ENCODE measurements at places on chromosomes 4 and X. TPM values are rescaled to one million over a fixed set of nuclear protein-coding genes. Genes with fewer than 3 reads are reported as not detected.

Gene NUP62CL
- 0.84 TPM for total RNA-seq

Gene MRPL1
- total RNA-seq, result 19.1 TPM

Gene CLTRN
- total RNA-seq, result not detected

Gene CCNB3
- total RNA-seq, result 0.28 TPM

GRCh38 chr4:151530230-151530629, 121.3 kb downstream of the FHIP1A start:
- no peak for DNase-seq

DNA sequence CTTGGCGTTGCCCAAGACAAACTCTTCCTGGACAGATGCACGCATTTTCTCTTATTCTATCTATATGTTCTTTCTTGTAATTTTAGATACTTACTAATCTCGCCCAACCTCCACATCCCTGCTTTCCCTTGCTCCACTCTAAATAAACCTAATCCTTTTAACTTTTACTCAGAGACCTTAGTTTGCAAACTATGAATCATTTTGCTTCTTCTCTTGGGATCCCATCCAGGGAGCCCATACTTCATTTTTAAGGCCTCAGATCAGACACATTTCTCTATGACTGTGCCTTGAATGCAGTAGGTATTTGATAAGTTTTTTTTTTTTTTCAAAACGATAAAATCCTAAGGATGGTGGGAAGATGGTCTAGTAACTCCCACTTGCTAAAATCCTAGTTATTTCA, 353.8 kb upstream of the HAND2 start:
- no peak for DNase-seq

DNA sequence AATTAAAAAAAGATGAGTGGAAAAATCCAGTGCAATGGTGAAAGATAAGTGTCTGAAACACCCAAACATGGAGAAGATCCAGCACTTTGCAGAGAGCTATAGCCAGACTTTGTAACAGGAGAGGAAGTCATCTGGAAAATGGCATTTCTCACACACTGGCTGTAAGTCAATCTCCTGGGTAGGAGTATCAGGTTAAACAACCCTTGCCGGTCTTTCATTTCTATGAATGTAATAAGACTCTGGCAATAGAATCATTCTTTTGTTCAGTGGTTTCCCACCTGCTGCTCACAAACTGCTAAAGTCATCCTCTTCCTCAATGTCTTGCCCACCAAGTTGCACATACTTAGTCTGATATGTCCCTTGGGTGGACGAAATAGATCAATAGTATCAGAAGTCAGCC, 94.0 kb upstream of the ATP8A1 start:
- no peak for DNase-seq

- no peak for DNase-seq
Measured at GRCh38 chrX:155592331-155592730, 20.4 kb downstream of the TMLHE start.

DNA sequence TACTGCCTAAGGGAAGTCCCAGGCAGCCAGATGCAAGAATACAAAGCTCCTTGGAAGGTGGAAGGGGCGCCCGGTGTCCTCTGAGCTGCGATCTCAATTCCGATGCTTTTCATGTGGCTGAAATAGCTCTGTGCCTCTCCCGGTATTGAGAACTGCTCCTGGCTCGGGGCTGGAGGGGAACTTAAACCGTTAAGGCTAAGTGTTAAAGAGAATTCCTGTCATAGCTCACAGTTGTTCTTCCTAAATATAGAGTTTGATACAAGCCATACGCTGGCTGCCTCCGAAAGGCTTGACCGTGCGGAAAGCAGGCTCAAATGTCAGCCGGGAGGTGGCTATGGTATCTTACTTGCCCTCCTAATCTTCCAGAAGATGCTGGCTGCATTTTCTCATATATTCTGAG, at the start of gene SMPX:
TSS of gene SMPX (minus strand) at position 157 of the 400 bp plus-strand sequence. CDS start 3,826 bp downstream, outside the sequence.
- no peak for DNase-seq

GRCh38 chr4:98794565-98795205, 134.2 kb downstream of the EIF4E start:
- no peak for DNase-seq

DNA sequence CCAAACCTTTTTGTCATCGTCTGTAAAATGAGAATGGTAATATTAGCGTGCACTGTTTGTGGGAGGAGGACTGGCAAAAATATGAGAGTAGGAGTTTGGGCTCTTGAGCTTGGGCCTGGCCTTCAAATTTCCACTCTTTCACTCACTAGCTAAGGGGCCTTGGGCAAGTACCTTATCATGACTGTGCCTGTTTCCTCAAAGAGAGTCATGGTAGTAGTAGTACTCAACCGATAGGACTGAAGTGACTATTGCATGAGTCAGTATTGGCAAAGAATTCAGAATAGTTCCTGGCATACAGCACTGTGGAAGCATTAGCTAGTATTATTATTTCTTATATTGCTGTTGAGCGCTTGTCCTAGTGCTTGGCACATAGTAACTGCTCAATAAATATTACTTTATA, 16.0 kb upstream of the RBM3 start:
- DNase-seq, result no peak

DNA sequence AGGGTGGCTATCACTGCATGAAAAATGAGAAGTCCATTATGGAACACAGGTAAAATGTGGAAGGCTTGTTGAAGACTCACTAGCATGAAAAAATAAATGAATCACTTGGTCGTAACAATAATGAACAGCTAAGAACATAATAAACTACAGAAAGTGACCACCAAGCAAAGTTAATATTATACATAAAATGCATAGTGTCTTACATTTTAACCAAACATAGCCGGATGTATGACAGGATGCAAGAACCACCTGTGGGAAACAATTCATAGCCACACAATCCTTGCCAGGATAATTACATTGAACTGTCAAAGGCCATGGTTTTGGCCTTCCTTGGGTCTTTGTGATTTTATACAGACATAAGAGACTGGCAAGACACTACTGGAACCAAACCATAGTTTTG, 81.9 kb upstream of the ATXN3L start:
- DNase-seq, result no peak

DNA sequence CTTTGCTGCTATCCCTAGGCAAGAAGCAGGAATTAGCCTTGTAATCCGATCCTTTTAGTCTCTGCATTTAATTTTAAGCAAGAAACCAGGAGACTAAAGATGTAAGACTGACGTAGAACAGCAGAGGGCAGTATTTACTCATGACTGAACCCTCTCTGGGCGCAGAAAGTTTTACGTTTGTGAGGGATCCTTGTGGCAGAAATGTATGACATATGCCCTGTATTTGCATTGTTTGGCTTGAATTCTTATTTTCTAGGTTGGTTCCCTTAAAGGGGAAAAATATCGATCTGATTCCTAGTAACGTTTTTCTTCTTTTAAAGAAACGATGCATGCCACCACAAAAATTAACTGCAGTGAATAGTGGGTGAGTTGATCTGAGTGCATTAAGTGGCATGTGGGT, 1.3 kb upstream of the FAT4 start:
- DNase-seq, result no peak

DNA sequence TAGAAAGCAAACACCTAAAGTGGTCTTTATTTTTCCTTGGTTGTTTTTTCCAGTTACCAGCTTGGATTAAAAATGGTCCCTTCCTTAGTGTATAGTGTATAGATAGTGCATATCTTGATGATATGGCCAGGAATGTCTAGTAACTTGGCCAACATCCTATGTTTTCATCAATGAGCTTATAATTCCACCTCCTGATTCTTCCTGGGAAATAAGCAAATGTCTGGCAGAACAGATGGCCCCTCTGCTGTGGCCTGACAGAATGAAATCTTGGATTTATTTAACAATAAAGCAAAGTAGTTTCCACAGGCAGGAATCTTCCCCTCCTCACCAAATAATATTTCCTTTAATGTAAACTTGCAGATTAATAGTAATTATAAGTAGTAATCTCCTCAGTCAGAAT, 6.1 kb downstream of the SCARB2 start:
- no peak for DNase-seq

DNA sequence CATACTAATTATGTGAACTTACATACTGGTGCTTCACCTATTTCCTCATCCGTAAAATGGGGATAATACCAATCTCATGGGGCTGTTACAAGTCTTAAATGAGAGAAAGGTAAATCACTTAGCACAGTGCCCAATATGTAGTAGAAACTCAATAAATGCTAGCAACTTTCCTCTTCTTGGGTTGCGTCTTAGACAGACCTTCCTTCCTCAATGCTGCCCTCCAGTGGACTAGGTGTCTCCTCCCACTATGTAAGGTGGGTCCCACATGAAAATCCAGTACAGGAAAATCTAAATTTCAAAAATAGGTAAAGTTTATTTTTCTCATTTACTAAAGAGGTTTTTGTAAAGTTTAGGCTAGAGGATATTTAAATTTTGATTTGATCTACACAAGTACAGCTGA, 20.6 kb downstream of the ZDHHC9 start:
- no peak for DNase-seq

DNA sequence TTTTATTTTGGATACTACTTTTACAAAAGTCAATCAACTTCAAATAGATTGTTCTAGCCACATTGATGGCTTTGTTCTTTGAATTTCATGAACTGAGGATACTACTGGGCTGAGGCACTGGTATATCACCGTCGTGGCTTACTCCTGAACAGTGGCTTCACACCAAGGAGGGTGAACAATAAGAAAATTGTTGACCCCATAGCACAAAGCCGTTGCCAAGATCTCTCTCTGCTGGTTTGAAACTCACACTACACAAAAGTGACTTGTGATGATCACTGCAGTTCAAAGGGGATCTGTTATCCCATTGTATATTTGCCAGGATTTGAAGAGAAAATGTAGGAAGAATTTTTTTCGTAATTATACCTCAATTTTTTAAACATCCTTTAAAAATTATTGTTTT, 119.6 kb downstream of the PDLIM5 start:
- no peak for DNase-seq

Measured in omental fat pad (tissue), 4 donors.